SW480 (cell line): ENCODE measurements at places on chromosomes 6 and 20.

- peak; percentile 2 for DNase-seq
Measured at GRCh38 chr6:25627001-25627400, 25.0 kb upstream of the SCGN start.

DNA sequence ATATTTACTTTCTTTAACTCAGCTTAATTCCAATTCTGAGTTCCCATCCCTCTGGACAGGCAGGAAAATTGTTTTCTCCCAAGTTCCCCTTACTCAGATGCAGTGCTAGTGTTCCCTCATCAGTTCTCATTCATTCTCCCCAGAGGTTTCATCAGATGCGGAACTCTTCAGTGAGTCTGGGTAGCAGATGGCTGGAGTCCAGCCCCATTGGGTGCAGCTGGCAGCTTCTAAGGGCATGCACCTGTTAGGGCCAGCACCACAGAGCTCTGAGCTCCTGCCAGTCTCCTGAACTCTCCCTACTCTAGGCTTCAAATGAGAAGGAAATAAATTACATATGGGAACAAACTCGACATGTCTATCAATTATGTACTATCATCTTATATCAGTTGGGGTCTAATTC, 76.6 kb downstream of the SOD2 start:
- DNase-seq: no peak

GRCh38 chr20:1397710-1398109, 4.9 kb upstream of the FKBP1A start:
- no peak for DNase-seq

DNA sequence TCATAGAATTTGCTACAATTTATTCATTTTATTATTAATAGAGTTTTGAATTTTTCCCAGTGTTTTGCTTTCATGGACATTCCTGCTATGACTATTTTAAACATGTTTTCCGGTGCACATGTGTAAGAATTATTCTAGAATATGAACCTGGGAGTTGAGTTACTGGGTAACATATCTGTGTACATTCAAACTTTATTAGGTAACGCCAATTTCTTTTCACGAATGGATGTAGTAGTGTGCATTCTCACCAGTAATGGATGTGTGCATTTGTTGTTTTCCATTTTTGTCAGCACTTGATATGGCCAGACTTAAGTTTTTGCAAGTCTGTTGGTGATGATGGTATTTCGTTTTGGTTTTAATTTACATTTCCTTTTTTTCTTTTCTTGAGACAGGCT, 118.8 kb downstream of the CDKAL1 start:
- DNase-seq: no peak

DNA sequence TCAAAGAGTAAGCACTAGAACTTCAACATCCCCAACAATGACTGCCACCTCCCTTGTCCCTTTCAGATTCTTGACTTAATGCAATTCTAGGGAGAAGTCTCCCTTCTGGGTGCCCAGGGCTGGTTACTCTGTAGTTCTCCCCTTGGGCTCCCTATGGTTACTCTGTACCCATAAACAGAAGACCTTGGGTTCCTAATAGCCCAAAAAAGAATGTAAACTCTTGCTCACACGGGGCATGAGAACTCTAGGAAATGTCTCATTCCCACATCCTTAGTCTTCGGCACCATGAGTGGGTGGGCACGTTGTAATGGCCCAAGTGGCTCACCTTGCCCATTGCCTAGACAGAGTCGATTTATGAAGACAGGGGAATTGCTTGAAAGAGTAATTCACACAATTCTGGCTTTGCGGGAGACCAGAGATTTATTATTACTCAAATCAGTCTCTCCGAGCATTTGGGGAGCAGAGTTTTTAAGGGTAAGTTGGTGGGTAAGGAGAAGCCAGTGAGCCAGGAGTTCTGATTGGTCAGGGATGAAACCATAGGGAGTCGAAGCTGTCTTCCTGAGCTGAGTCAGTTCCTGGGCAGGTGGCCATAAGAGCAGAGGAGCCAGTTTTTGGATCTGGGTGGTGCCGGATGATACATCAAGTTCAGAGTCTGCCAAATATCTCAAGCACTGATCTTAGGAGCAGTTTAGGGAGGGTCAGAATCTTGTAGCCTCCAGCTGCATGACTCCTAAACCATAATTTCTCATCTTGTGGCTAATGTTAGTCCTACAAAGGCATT, 61.2 kb upstream of the SIRPG start:
- no peak for DNase-seq

DNA sequence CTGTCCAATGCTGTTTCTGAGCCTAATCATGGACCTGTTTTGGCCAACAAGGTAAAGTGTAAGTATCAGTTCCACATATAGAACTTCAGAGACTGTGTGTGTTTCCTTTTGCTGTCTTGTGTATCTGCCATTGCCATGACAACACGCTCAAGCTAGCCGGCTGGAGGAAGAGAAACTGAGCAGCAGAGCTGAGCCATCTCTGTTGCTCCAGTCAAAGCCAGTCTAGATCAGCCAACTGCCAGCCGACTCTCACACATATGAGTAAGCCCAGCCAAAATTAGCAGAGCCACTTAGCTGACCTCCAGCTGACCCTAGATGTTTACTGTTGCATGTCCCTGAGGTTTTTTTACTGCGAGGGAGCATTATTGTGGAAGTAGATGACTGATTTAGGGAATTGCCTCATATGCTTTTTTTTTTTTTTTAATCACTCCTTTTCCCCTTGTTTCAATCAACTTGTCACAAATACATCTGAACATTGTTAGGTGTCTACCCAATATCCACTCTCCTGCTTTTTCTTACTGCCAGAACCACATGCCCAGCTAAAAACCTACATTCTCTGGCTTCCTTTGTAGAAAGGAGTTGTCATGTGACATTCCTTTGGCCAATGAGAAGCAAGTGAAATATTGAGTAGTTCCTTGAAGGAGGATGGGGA, 304.3 kb upstream of the SUPT3H start:
- no peak for DNase-seq

- no peak for DNase-seq
Measured at GRCh38 chr6:36111526-36111925, 18.8 kb upstream of the MAPK13 start.

- peak; percentile 43 for DNase-seq
Measured at GRCh38 chr6:159978291-159979135, 9.6 kb downstream of the IGF2R start.

- peak; percentile 48 for DNase-seq
Measured at GRCh38 chr6:138572167-138572875, 73.0 kb upstream of the NHSL1 start.

- DNase-seq: no peak
Measured at GRCh38 chr20:44924541-44924940, 14.7 kb downstream of the PABPC1L start.

GRCh38 chr20:21291026-21291425, 12.1 kb upstream of the XRN2 start:
- DNase-seq: no peak

- DNase-seq: no peak
Measured at GRCh38 chr6:158816329-158816728, 2.8 kb downstream of the EZR start.

- DNase-seq: no peak
Measured at GRCh38 chr6:154402081-154402780, 45.6 kb upstream of the IPCEF1 start.
